Kidney (tissue), 22 donors: ENCODE measurements at places on chromosomes 4 and X. TPM values are rescaled to one million over a fixed set of nuclear protein-coding genes. Genes with fewer than 3 reads are reported as not detected.

Gene MGAT4D
- not detected for total RNA-seq

Gene BTK
- 13.9 TPM for total RNA-seq

Gene SOWAHB
- 5.0 TPM for total RNA-seq

Gene KLHL8
- 14.6 TPM for total RNA-seq

Gene MTHFD2L
- total RNA-seq, result 16.3 TPM

Gene SLC49A3
- 18.2 TPM for total RNA-seq

Gene MAD2L1
- 1.9 TPM for total RNA-seq

Gene RHOXF2B
- not detected for total RNA-seq

Gene REPS2
- 36.3 TPM for total RNA-seq

Gene SLC10A6
- total RNA-seq, result 1.4 TPM

Gene PNCK
- total RNA-seq, result 1.5 TPM

Gene UGT2A1
- not detected for total RNA-seq

Gene CISD2
- 25.6 TPM for total RNA-seq

Gene PLK4
- 2.0 TPM for total RNA-seq

Gene SSX1
- not detected for total RNA-seq

Gene EGF
- 3.3 TPM for total RNA-seq

Gene TMPRSS11E
- 2.3 TPM for total RNA-seq

Gene POLR2B
- total RNA-seq, result 78.2 TPM

Gene PRR27
- total RNA-seq, result not detected

Gene LPAR4
- 0.16 TPM for total RNA-seq

Gene SMIM43
- total RNA-seq, result not detected

Gene FMR1NB
- total RNA-seq, result not detected

Gene TAF7L
- total RNA-seq, result not detected

Gene FGB
- total RNA-seq, result 42.5 TPM

Gene ZMAT1
- 20.0 TPM for total RNA-seq

Gene OTC
- not detected for total RNA-seq

Gene RHOXF1
- total RNA-seq, result 0.79 TPM

Gene LONRF3
- total RNA-seq, result 5.5 TPM

Gene C4orf36
- 2.0 TPM for total RNA-seq

Gene RTL9
- not detected for total RNA-seq

Gene VSIG1
- 1.4 TPM for total RNA-seq

Gene RPA4
- total RNA-seq, result 0.57 TPM

Gene ENPEP
- total RNA-seq, result 39.9 TPM

Gene MUC7
- not detected for total RNA-seq

Gene CPZ
- total RNA-seq, result 2.6 TPM

Gene ZNF280C
- total RNA-seq, result 5.0 TPM

Gene SRPK3
- total RNA-seq, result 1.1 TPM

Gene ASB12
- total RNA-seq, result not detected

Gene CPE
- total RNA-seq, result 87.7 TPM

Gene TEX13C
- total RNA-seq, result not detected

Gene SLIT2
- 11.5 TPM for total RNA-seq

Gene AR
- total RNA-seq, result 13.6 TPM

Gene SPATA18
- 11.6 TPM for total RNA-seq

Gene STK32B
- 18.2 TPM for total RNA-seq

Gene ARHGEF38
- total RNA-seq, result 41.1 TPM

Gene SYN1
- 0.85 TPM for total RNA-seq

Gene GLRB
- total RNA-seq, result 3.3 TPM

Gene NRK
- 5.0 TPM for total RNA-seq

Gene FGFR3
- 25.5 TPM for total RNA-seq
